ENCODE measurements at places on chromosomes 1 and 21. TPM values are rescaled to one million over a fixed set of nuclear protein-coding genes. Genes with fewer than 3 reads are reported as not detected.

DNA sequence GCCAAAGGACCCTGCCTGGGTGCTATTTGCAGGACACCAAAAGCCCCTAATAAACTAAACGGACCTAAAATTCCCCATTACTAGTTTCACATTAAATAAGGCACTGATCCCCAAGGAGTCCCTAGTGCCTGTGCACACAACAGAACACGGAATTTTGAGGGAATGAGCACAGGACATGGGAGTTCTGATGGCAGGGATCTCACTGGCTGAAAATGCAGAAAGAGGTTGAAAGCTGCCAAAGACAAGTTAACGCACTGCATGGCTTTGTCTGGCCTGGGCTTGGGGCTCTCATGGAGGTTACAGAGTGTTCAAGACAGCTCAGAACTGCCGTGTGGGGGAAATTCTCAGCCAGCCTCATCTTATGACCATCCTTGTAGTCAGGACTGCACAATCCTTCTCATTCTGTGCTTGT, 15.6 kb upstream of the ATP1B1 start:
- no peak for DNase-seq
- H3K27ac ChIP-seq: no peak overlapping the region

DNA sequence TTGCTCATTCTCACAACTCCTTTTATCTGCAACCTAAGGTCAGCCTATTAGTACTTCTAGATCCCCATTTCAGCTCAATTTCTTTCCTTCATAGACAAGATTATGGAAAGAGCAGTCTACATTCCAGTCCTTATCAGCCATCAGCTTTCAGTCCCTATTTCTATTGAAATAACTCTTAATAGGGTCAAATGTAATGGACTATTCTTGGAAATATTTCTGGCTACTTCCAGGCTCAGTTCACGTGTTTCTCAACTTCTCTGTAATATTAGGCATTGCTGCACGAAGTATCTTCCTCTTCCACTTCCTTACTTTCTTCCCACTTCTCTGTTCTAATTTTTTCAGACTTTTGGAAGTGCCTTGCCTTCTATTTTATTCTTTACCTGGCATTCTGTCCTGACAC, 232.9 kb upstream of the USP25 start:
- no peaks in the 10 kb centered on the region for H3K27me3 ChIP-seq
- H3K36me3 ChIP-seq: no peaks in the 10 kb centered on the region
- H3K27ac ChIP-seq: no peak overlapping the region
- DNase-seq: no peak
- no peaks in the 10 kb centered on the region for H3K4me1 ChIP-seq

DNA sequence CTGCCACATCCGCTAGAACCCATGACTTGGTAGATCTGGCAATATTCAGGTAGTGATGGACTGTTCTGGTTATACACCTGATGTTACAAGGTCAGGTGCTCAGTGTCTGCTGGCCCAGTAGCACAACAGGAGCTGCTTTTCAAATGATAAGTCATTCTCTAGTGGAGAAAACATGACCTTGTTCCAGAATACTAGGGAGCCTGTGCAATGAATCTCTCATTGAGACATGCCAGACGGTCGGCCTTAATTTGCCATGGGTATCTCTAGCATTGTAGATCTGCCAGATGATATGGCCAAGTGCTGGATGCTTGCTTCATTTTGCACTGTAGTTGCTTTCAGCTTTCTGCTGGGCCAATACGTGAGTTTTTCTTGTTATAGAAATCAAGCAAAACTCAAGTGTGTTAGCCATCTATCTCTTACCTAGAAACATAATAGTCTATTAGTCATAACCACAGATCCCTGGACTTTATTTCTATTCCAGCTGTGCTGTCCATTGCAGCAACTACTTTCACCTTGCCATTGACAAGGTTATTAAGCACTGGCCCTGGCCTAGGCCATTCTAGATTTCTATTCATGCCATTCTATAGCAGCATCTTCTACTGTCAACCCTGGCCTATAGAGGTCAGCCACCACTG, 13.9 kb upstream of the CENPF start:
- no peaks in the 10 kb centered on the region for H3K4me1 ChIP-seq
- H3K27me3 ChIP-seq: no peaks in the 10 kb centered on the region
- no peaks in the 10 kb centered on the region for H3K36me3 ChIP-seq
- no peak overlapping the region for H3K4me3 ChIP-seq
- H3K27ac ChIP-seq: no peak overlapping the region
- no peak for DNase-seq

GRCh38 chr1:17156108-17156507, 36.9 kb upstream of the PADI2 start:
- H3K36me3 ChIP-seq: no peaks in the 10 kb centered on the region
- no peak for DNase-seq
- no peak overlapping the region for H3K4me3 ChIP-seq

DNA sequence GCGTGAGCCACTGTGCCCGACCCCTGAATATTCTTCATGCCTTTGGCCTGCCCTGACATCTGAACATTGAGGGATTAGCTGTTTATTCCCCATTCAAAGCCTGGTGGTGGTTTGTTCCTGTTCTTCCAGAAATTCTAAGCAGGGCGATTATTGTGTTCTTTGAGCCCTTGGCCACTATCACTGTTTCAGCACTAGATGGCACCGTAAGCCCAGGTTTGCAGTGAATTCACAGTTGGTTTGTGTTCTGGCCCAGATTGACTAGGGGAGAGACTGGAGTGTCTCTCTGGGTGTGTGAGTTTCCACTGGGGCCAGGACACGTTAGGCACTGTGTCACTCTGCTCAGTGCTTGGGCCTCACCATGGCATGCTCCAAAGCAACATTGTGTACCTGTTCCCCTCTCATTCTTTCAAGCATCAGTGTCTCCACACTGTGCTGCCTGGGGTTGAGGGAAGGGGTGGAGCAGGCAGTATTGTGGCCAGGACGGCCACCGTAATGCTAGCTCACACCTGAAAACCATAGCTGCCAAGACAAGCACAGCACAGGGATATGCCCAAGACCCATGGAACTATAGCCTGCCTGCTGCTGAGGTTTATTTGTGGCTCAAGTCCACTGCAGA, 52.7 kb downstream of the PKN2 start:
- H3K27ac ChIP-seq: no peak overlapping the region
- H3K36me3 ChIP-seq: no peaks in the 10 kb centered on the region
- no peak overlapping the region for H3K4me3 ChIP-seq
- no peaks in the 10 kb centered on the region for H3K27me3 ChIP-seq
- peaks cover 8% of the 10 kb centered on the region for H3K4me1 ChIP-seq
- no peak for DNase-seq

DNA sequence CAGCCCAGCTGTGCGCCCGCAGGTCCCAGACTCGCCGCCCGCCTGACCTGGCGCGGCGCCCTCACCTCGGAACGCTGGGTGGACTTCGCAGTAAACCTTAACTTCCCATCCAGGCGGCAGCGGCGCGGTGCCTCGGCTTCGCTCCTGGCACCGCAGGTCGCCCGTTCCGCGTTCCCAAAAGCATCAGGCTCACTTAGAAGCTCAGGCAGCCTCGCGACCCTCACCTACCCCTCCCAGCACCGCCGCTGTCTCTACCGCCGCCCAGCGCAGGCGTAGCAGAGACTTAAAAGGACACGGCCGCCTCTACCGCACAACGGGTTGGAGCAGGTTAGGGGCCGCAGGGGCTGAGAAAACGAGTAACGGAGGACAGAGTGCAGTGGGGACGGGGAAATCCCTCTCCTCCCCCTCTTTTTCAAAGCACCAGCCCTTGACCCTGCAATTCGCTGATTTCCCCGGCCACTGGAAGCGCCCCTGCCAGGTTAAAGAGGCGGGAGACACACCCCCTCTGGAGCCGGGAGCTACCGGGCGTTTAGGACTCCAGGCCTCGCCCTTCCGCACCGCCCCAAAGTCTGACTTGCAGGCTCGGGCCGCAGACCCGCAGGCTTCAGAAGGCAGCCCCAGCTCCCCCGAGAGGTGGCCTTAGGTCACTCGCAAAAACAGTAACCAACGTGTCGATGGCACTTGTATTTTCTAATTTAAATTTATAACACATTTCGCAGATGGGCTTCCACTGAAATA, 328.5 kb downstream of the FAM72C start:
- no peaks in the 10 kb centered on the region for H3K4me1 ChIP-seq
- H3K27ac ChIP-seq: no peak overlapping the region
- DNase-seq: no peak
- H3K27me3 ChIP-seq: no peaks in the 10 kb centered on the region
- no peaks in the 10 kb centered on the region for H3K36me3 ChIP-seq
- H3K4me3 ChIP-seq: no peak overlapping the region

- H3K27me3 ChIP-seq: no peaks in the 10 kb centered on the region
- H3K4me1 ChIP-seq: no peaks in the 10 kb centered on the region
- no peak for DNase-seq
Measured at GRCh38 chr1:177909416-177909815, 60.4 kb downstream of the SEC16B start.

DNA sequence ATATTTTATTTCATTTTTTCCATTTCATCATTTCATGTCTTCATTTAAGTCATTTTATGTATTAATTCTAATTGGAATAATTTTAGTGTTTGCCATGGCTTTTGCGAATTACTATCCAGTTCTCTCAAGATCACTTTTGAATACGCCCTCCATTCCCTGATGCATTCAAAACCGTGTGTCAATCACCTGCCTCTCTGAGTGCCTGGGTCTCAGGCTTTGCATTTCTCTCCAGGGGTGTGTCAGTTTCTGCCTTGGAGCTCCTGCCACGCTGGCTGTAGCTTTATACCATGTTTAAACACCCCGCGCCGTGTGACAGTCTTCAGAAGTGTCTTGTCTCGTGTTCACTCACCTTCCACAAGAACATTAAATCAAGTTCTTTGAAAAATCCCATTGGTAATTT, 7.4 kb upstream of the DNMT3L start:
- H3K36me3 ChIP-seq: no peaks in the 10 kb centered on the region
- no peak overlapping the region for H3K4me3 ChIP-seq
- H3K27me3 ChIP-seq: no peaks in the 10 kb centered on the region
- no peaks in the 10 kb centered on the region for H3K4me1 ChIP-seq
- DNase-seq: no peak
- no peak overlapping the region for H3K27ac ChIP-seq

DNA sequence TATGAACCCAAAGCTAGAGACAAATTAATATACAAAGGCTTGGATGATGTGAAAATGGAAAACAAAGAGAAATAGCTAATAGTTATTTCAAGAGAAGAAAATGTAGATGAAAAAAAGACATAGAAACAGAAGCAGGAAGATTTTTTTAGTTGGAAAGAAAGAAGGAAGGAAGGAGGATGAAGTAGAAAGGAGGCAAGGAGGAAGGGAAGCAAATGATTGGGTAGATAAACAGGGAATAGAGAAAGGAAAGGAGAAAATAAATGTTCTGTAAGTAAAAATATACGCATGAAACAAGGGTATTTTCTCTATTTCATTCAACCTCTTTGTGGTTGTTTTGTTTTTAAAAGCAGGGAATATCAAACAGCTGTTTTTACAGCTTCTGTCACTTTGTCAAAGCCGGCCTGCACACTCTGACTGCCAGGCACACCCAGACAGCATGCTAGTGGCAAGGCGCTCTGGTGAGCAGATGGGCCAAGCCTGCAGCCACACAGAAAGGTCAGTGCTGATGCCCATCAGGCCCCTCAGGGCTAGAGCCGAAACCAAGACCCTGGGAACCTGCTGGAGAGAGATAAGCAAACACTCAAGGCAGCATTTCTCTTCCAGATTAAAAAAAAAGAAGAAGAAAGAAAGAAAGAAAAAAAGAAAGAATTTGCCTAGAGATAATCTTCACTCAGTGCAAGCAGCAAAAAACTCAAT, 72.9 kb upstream of the CTTNBP2NL start:
- no peaks in the 10 kb centered on the region for H3K27me3 ChIP-seq
- no peak overlapping the region for H3K27ac ChIP-seq
- H3K4me3 ChIP-seq: no peak overlapping the region
- no peak for DNase-seq
- H3K4me1 ChIP-seq: no peaks in the 10 kb centered on the region

DNA sequence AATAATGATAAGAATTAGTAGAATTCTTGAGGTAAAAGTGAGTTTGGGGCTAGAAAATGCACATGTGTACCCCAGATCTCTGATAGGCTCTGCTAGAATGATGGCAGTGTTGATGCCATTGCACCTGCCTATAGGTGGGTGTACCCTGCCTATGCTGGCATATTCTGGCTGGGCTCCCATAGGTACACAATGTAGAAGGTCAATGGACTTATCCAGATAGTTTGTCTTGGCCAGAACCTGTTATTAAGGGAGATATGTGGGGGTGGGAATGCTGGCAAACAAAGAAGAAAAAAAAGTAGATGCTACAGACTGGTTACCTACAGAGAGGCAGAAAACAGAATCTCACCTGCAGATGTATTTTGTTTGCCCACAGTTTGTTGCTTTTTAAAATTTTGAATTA, 14.1 kb upstream of the KLHDC8A start:
- H3K4me1 ChIP-seq: peaks cover 33% of the 10 kb centered on the region
- H3K27me3 ChIP-seq: no peaks in the 10 kb centered on the region
- no peaks in the 10 kb centered on the region for H3K36me3 ChIP-seq
- peak; percentile 85 for DNase-seq
- no peak overlapping the region for H3K27ac ChIP-seq
- H3K4me3 ChIP-seq: no peak overlapping the region

- no peak overlapping the region for H3K4me3 ChIP-seq
- peaks cover 10% of the 10 kb centered on the region for H3K4me1 ChIP-seq
- H3K27me3 ChIP-seq: no peaks in the 10 kb centered on the region
- H3K27ac ChIP-seq: no peak overlapping the region
- no peaks in the 10 kb centered on the region for H3K36me3 ChIP-seq
Measured at GRCh38 chr1:203631349-203631748, 4.7 kb downstream of the ATP2B4 start.

- no peaks in the 10 kb centered on the region for H3K36me3 ChIP-seq
- no peak for DNase-seq
- no peak overlapping the region for H3K4me3 ChIP-seq
- H3K27me3 ChIP-seq: no peaks in the 10 kb centered on the region
- no peak overlapping the region for H3K27ac ChIP-seq
Measured at GRCh38 chr1:56045477-56045876, 533.9 kb downstream of the PLPP3 start.

Gene MCOLN2
- 1.2 TPM for total RNA-seq

Gene THEMIS2
- 0.98 TPM for total RNA-seq

Gene HMGCS2
- 0.47 TPM for total RNA-seq

Gene OR2G6
- not detected for total RNA-seq

Gene PCNT
- 13.5 TPM for total RNA-seq

Gene NTPCR
- total RNA-seq: 19.0 TPM

Gene CFHR4
- not detected for total RNA-seq

Gene DMBX1
- total RNA-seq: not detected

Gene GABRD
- not detected for total RNA-seq

Gene SYPL2
- 3.3 TPM for total RNA-seq

Gene RHD
- total RNA-seq: not detected
